GM19239 (cell line): ENCODE measurements at places on chromosomes 2 and 18.
A peak's percentile ranks its signal among the peaks of the same experiment; 100 is the strongest.

DNA sequence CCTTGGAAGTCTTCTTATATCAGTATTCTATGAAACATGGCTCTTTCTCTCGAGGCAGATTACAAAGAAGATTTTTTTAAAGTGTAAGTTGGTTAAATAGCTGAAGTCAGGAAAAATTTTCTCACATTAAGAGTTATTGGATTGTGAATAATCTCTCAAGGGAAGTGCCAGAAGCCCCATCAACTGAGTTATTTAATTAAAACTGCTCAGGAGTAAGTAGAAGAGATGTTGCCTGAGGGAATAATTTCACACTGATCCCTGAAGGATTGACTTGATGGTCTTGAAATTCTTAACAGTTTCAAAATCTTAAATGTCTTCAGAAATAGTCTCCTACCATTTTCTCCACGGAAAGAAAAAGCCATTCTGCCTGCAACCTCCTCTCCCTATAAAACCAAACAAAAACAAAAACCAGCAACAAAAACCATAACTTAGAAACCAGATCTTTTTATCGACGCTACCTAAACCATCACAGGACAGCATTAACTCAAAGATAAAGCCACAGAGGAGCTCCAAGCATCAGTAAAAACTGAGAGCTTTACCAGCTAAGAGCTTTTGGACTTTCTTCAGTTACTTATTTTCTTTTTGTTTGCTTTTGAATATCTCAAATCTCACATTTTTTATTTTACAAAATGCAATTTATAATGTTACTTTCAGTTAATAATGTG is 12.9 kb downstream of the CD226 start:
- no peak for DNase-seq

DNA sequence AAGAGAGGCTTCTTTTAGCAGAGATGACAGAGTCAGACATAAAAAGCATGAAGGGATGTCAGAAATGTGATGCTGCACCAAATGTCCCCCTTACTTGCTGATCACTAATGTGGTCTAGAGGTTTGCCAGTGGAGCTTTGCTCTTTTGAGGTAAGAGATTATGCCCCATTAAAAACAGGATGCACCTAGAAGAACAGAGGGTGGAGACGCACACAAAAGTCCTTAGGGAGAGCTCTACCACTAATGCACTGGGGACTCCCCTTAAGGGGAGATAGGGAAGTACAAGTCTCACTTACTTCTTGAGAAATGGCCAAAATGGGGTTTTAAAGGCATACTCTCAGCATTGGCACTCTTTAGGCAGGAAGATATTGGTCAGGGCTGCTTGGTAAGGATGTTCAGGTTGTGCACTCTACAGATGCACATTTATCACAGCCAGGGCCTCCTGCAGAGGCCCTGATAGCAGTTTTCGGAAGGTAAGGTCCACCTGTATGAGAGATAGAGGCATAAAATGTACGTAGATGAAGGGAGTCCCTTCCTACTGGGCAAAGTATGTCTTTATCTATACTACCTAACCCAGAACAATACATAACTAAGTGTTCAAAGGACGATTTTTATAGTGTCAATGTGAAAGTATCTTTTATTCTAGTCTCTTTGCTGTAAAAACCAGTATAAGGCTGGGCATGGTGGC is 17.0 kb upstream of the SCYGR1 start:
- DNase-seq: no peak

GRCh38 chr18:79260023-79260422 is 135.7 kb upstream of the NFATC1 start:
- no peak for DNase-seq

- DNase-seq: no peak
Measured at GRCh38 chr2:72173640-72174321, 26.1 kb upstream of the CYP26B1 start.

DNA sequence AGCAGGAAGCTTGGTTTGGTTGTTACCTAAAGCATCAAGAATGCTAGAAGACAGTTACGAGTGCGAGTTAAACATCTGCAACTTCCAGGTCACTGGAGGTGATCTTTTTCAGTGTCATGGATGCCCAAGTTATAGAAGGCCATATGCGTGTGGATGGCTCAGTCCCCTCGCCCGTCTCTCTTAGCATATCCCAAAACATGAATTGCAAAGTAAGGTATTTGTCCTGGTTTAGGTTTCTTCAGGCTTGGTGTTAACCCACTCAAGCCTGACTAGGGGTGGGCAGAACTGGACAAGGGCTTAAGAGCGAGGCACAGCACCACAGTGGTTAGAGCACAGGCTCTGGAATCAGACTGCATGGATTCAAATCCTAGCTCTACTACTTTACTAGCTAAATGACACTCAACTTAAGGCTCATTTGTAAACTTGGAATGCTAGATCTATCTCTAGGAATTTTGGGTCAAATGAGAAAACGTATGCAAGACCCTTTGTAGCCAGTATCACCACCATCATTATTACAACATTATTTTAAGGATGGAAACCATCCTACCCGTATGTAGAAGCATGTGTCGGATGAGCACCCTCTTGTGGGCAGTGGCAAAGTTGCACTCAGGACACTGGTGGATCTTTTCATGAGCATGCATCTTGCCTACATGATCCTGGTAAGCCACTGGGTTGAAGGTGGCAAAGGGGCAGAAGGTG is 11.2 kb downstream of the ZNF142 start:
- peak; percentile 30 for DNase-seq

GRCh38 chr18:22930089-22930713 is 2.9 kb upstream of the RBBP8 start:
- DNase-seq: peak; percentile 24

DNA sequence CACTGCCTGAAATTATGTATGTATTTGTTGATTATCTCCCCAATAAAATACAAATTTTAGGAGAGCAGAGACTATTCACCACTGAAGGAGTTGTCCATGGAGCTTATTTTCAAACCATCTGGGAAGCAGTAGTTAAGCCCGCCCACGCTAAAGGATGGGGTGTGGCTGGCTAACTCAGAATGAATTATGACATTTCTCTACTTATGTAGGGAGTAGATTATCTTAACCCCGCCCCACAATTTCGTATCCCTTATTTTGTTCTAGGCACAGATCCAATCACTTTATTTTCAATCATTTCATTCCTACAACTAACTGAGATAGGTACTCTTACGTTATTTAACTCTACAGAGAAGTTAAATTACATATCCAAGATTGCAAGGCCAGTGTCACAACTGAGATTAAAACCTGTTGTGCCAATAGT is 1.4 kb upstream of the LAPTM4A start:
- no peak for DNase-seq

- DNase-seq: no peak
Measured at GRCh38 chr2:99942561-99943347, 199.6 kb downstream of the AFF3 start.

DNA sequence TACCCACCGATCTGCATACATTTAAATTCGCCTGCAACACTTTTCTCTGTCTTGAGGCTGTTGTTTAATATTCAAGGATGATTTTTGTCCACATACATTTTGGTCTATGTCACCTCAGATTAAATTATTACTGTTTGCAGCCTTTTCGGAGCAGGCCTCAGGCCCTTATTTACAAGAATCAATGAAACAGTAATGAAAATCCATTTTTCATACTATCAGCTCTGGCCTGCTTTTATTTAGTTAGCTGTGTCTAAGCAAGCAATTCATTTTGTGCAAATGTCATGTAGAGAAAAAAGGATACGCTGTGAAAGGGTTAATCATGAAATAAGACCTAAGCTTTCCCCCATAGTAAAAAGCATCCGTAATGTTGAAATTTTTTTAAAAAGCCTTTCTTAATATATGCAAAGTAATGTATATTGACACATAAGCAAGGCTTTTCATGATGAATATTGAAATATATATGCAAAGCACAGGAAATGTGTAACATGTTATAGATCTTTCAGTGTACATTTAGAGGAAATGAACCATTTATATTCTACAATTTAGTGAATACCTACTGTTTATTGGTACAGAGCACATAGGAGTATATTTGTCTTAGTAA is 1135.3 kb upstream of the ZEB2 start:
- DNase-seq: no peak

- DNase-seq: no peak
Measured at GRCh38 chr2:83365476-83365875, 1093.6 kb downstream of the SUCLG1 start.
